Skeletal muscle cell (primary cell): ENCODE measurements at places on chromosomes 5 and 9.

GRCh38 chr9:4939118-4939561, 45.9 kb upstream of the JAK2 start:
- no peak for DNase-seq

DNA sequence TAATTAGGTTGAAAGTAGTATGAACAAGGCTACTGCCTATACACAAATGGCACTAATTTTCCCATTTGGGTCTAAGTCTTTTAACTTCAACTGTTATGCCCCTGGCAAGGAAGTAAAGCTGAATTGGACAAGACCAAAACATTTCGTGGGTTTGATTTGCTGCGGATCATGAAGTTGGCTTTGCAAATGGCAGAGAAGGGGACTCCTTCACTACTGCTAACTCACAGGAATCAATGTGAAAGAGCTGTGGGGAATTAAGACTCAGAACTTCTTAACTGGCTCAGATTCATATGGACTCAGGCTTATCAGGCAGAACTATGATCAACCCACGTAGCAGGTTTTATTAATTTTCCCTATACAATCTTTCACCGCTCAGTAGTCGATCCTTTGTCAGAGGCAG, 73.8 kb upstream of the IFNE start:
- no peak for DNase-seq

GRCh38 chr5:126334760-126335159, 88.4 kb upstream of the GRAMD2B start:
- no peak for DNase-seq

DNA sequence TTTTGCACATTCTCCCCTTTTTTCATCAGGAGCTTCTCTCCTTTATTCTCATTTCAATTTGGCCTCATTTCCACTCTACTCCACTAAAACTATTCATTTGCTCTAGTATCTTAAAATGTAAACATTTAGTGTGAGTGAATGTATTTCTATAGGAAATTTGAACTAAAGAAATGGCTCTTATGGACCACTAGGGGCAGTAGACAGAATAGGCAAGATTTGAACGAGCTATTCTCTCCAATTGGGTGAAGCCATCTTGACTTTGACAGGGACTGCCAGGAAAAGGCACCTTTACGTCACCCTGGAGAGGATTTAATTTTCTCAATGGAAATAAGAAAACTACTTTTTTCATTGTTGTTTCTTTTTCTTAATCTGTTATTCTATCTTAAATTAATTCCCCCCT, 666.3 kb downstream of the DNAH5 start:
- DNase-seq: no peak

- no peak for DNase-seq
These were observed 60.5 kb downstream of the ACER2 start for GRCh38 chr9:19469271-19469670.

GRCh38 chr5:43191740-43192557, at the start of gene NIM1K:
NIM1K (plus strand) TSS chr5:43192225; CDS start chr5:43245776, 53,551 bp downstream.
- DNase-seq: no peak

GRCh38 chr5:158899211-158899610, 200.5 kb downstream of the EBF1 start:
- no peak for DNase-seq

DNA sequence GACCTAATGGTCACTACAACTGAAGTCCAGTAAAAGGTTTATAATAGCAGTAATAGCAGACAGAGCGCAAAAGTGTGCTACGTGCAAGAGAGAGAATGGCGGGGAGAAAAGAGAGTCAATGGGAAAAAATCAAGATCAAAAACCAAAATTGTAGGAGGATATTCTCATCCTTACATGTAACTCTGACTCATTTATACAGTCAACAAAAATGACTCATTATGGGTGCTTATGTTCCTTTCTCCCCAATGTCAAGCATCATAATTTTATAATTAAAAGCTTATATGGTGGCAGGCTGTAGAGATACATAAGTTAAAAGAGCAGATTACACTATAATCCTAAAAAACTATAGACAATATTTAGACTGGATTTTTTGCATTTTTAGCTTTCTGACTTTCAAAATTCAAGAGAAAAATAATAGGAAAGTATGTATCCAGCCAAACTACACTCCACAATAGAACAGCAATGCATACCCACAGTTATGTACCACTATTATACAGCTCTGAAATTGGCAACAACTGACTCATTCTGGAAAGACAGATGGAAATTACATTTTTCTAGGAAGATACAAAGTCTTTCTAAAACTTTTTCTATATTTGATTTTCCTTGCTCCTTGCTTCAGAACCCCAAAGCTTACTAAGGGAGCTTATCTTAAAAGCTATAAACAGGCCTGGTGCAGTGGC, 78.4 kb downstream of the PLPP1 start:
- DNase-seq: no peak

- no peak for DNase-seq
These were observed 61.9 kb downstream of the PGM5 start for GRCh38 chr9:68418259-68418845.

DNA sequence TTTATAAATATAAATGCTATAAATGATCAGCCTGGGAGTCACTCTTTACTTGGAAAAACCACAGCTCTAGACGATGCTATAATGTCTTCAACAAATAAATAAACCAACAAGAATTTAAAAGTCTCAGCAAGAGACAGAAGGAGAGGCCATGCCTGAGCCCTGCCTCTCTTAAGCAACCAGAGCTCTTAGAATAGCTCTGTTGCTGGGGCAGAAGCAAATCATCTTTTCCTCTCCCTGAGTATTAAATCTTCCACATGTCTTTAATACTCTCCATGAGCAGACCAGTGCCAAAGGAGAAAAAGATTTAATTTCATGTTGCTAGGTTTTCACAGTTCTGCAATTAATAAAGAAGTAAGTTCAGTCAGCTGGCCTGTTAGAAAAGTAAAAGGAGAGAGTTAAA, 408.0 kb upstream of the SLC30A5 start:
- no peak for DNase-seq

DNA sequence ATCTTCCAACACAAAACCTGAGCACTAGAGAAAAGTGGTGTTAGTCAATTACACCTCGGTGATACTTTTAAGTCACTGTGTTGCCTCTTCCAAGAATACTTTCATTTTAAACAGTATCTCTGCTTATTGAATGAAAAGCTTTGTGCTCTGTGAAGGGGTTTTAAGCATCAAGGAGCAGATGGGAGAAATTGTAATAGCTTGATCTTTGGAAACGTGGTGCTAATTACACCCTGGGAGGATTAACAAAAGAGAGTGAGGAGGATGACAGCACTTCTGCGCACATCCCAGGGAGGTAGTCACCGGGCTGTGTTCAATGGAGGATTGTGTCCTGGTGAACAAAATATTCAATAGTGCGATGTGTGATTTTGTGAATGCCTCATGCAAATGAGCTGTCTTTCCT, 477.4 kb upstream of the ADAMTS16 start:
- no peak for DNase-seq

DNA sequence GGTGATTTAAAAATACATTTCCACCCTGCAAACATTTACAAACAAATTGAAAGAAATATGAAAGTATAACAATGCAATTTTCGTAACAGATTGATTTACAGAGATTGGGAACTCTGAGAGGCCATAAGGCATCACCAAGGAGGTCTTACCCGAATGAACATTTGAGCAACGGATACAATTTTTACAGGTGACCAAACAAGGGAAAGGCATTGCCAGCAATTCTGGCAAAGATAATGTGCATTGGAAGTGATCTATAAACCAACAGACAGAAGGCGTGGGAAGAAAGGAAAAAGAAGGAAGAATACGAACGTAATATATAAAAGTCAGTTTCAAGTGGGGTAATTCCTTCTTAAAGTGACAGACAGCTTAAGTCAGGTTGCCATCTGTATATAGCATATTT, 295.9 kb downstream of the CDH12 start:
- no peak for DNase-seq

- no peak for DNase-seq
These were observed 23.5 kb downstream of the ITGA1 start for GRCh38 chr5:52811067-52811749.

DNA sequence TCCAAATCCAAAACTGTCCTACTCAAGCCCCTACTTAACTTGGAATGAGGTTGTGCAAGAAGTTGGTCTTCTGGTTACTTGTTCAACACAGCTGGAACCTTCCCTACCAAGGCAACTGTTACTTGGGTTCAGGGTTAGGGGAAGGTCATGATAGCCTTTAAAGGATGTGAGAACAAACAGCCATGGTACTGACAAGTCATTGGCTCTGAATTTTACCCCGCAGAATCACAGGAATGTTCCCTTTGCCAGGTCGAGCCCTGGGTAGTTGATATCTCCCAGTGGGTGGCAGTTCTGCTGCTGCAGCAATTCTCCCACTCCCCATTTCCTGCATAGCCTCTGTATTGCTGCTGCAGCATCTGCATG, 396.1 kb upstream of the MPDZ start:
- DNase-seq: no peak

GRCh38 chr5:52657247-52657645, 130.5 kb upstream of the ITGA1 start:
- peak; percentile 4 for DNase-seq

DNA sequence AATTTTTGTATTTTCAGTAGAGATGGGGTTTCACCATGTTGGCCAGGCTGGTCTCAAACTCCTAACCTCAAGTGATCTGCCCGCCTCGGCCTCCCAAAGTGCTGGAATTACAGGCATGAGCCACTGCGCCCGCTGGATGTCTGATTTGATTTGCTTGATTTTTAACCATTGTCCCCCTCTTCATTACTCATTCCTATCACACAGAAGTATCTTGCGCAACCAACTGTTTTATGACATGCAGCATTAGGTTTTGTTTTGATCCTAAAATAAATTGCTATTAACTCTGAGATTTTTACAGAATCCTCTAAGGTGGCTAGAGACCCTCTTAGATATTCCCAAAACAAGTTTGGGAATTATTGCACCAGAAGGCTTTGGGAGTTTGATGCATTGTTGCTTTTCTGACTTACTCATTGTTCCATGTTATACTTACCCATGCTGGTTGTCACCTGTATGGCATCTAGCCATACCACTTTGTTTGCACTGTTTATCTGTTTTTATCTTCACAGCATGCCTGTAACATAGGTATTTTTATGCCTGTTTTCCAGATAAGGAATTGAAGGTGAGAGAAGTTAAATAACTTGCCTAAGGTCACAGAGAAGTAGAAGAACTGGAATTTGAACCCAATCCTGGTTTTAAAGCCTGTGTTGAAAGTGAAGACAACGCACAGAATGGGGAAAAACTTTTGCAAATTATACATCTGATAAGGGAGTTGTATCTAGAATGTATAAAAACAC, 35.9 kb upstream of the PWWP2A start:
- no peak for DNase-seq

GRCh38 chr9:22005702-22006606, 3.2 kb downstream of the CDKN2B start:
- DNase-seq: no peak

DNA sequence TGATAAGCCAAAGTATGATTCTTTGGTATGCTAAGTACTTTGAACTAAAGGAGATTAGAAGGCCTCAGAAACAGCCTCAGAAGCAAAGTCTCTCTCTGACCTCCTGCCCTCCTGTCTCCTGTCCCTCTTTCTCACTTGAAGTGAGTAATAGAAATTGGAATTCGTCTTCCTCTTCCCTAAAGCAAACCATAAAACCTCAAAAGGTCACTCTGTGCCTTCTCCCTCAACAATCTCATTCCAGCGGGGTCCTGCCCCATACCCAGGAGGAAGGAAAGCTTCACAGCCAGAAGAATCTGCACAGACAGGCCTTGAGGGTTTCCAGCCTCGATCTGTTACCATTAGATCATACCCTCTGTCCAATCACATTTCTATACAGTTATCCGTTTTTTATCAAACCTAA, 87.8 kb downstream of the HAPLN1 start:
- DNase-seq: peak; percentile 62

GRCh38 chr5:54794135-54794975, 191.0 kb downstream of the ESM1 start:
- DNase-seq: no peak

GRCh38 chr5:50691399-50692016, 25.1 kb downstream of the PARP8 start:
- DNase-seq: no peak

GRCh38 chr9:37239224-37239859, 119.0 kb downstream of the ZCCHC7 start:
- no peak for DNase-seq

DNA sequence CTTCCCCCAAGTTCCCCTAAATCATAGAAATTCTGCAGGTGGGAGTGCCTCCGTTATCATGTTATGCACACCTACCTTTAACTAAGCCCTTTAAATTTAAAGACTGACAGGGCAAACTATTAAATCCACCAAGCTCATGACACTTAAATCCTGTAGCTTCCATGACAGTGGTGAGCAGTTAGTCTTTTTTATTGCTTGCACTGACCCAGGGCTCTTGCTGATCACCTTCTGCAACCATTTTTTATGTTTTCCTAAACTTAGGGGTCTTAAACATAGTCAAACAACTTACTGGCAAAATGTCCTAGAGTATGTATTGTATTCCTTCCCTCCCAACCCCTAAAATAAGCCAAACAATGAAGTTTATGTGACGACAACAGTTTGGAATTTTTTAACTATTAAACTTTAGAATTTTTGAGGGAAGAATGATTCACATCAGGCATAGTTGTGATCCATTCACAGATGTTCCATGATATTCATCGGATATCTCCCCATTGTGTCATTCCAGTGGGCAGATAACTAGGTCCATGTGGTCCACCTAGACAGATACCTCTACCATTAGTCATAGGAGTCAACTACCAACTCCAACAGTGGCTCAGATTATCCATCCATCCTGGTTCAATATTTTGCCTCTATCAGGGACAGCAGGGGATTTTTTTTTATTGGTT, 283.1 kb downstream of the ADAMTS6 start:
- peak; percentile 97 for DNase-seq

DNA sequence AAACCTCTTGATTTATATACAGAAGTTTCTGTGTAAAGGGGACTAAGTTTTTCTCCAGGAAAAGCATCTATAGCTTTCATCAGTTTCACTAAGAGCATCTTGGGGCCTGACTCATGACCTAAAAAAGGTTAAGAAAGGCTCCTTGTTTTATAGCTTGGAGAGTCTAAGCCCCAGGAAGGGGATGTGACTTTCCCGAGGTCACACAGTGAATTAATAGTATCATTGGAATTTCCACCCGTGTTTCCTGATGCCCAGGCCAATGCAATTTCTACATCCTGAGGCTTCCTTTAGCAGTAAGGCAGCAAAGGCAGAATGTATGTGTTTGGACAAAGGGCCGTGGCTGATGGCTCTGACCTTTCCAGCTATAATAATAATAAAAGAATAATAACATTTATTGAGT, 8.6 kb downstream of the MORN5 start:
- no peak for DNase-seq

- no peak for DNase-seq
These were observed 365.5 kb upstream of the CDH18 start for GRCh38 chr5:20353499-20353898.

DNA sequence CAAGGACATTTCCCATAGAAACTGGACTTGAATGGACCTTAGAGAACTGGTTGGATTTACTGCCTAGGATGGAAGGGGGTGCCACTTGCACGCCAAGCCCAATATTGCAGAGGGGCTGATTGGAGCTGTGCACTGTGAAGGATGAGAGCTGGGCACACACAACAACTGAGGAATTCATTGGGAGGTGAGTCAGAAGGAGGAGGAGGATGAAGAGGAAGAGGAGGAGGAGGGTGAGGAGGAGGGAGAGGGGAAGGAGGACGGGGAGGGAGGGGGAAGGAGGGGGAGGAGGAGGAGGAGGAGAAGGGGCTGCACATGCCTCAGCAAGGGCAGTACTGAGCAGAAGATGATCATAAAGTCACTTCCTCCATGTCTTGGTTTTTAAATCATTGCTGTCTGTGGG, 5.7 kb upstream of the ICE1 start:
- no peak for DNase-seq
